GM06990 (cell line): ENCODE measurements at places on chromosomes 12 and 14.

- no peak for DNase-seq
These were observed 139.7 kb downstream of the KCNH5 start for GRCh38 chr14:62905566-62905965.

DNA sequence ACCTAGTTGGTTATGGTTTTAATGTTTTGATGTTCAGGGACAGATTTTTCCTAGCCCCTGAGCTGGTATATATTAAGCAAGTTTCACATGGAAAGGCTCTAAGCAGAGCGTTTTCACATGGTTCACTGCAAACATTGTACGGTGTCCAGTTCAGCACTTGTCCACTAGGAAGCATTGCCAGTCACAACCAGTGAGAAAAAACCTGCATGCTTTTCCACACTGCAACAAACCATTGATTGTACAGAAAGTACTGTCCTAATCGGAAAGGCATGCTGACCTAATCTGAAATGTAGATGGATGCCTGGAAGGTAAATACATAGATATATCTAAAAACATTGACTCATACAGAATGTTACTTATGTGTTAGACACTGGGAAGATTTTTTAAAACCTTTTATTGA is 25.0 kb upstream of the NPAS3 start:
- no peak for DNase-seq

DNA sequence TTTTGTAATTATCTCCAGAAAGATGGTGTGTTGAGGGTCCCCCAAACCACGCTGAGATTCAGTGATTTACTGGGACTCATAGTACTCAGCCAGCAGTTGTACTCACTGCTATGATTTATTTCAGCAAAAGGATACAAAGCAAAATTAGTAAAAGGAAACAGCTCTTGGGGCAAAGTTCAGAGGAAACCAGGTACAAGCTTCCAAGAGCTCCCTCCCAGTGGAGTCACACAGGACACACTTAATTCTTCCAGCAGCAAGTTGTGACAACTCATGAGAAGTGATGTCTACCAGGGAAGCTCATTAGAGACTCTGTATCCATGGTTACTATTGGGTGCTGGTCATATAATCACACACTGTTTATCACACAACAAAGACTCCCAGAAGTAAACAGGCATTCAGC is 38.7 kb downstream of the TTC8 start:
- no peak for DNase-seq

GRCh38 chr12:4289231-4289878 is 15.8 kb downstream of the CCND2 start:
- DNase-seq, result no peak

DNA sequence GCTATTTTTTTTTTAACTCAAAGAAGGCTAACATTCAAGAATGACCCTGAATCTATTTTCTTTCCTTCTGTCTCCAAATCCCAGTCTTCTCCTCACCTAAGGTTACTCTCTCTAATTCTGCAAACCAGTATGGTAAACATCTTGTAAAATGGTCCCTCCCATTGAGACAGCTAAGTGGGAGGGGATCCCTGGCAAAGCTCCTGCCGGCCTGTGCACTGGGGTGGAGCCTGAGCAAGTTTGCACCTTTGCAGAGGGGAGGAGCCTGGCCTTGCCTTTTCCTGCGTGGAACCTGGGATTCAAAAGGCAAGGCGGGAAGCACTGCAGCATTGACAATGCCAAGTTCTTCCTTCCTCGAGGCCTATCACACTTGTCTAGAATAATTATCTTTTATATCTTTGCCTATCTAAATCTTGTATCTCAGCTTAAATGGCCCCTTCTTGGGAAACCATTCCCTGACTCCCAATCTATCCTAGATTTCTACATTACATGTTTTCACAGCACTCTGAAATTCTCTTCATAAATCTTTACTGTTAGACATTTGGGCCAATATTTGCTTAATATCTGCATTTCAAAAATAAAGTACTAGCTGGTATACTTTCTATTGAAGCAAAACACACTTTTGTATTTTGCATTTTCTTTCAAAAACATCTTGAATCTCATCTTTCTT is 83.0 kb downstream of the EPS8 start:
- DNase-seq, result no peak
